A375 (cell line): ENCODE measurements at places on chromosomes 3 and 15. TPM values are rescaled to one million over a fixed set of nuclear protein-coding genes. Genes with fewer than 3 reads are reported as not detected.

Gene TMEM212
- total RNA-seq, result 0.13 TPM in 1 of 2 replicates, not detected in the other

Gene TCF12
- 217 and 221 TPM in 2 replicates for total RNA-seq

Gene DOCK3
- total RNA-seq, result 0.21 and 0.26 TPM in 2 replicates

Gene POLQ
- total RNA-seq, result 10.4 and 13.3 TPM in 2 replicates

Gene KCNMB2
- not detected in 2 replicates for total RNA-seq

Gene MESP2
- 0.74 and 0.98 TPM in 2 replicates for total RNA-seq

Gene THAP10
- total RNA-seq, result 2.2 and 3.7 TPM in 2 replicates

Gene SH2D7
- not detected in 2 replicates for total RNA-seq

Gene COL6A5
- total RNA-seq, result not detected in 2 replicates

Gene LYZL4
- total RNA-seq, result 0.34 TPM in 1 of 2 replicates, not detected in the other

Gene CPNE9
- 0.05 and 0.11 TPM in 2 replicates for total RNA-seq

Gene SMCO1
- total RNA-seq, result not detected in 2 replicates

Gene HIGD2B
- 0.11 TPM in 1 of 2 replicates, not detected in the other for total RNA-seq

Gene ARIH1
- total RNA-seq, result 61.1 and 73.1 TPM in 2 replicates

Gene PPM1M
- 16.3 and 17.4 TPM in 2 replicates for total RNA-seq

Gene A4GNT
- total RNA-seq, result not detected in 2 replicates

Gene MRAS
- 6.8 and 7.5 TPM in 2 replicates for total RNA-seq

Gene ITIH4
- total RNA-seq, result 2.3 and 2.7 TPM in 2 replicates

Gene CRYGS
- total RNA-seq, result 0.40 and 0.57 TPM in 2 replicates

Gene PPP1R14D
- total RNA-seq, result not detected in 2 replicates

Gene GOLGA8Q
- total RNA-seq, result not detected in 2 replicates
